ENCODE measurements at places on chromosomes 5 and 9.
A peak's percentile ranks its signal among the peaks of the same experiment; 100 is the strongest.

DNA sequence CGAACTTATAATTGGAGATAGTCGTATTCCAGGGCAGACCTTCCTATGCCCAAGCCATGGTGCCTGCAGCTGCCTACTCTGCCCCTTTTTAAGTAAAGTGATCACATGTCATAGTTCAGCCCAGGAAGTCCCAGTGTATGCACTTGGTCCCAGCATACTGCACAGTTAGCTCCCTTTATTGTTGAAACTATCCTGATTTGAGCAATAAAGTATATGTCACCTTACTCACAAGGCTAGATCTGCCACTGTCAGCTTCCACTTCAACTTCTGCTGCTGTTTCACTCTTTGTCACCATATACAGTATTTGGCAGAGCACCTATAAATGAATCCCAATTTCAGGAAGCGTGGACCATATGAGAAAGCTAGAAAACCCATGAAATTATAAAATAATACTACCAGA lies 103.8 kb upstream of the PTGER4 start:
- DNase-seq, result no peak

DNA sequence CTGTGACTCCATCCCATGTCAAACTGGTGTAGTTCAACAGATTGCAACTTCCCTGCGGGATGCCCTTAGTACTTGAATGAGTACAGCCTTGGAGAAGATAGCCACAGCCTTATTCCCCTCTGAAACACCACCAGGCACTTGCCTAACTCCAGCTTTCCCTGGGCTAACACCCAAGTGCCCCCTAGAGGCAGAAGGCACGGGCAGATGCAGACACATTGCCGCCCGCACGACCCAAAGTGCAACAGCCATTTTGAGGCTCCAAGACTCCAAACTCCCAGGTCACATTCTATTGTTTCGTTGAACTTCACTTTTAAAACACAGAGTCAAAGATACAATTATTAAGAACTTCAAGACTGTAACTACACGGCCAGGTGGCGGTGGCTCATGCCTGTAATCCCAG lies 163.6 kb upstream of the CDH6 start:
- no peak for DNase-seq

DNA sequence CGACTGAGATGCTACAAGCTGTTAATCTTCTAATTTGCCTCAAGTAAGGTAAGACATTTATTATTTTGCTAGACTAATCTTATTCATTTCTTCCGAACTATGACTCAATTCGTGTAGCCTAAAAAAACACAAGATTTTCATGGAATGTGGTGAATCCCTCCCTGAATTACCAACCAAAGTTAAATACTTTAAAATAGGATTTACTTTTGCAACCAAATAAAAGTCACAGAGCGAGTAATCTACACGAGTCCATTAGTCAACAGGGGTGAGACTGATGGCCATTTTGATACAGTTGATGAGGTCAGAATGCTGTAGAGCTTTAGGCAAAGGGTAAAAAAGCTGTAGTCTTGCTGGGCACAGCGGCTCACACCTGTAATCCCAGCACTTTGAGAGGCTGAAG lies 13.1 kb upstream of the BNC2 start:
- DNase-seq, result no peak

GRCh38 chr5:65577141-65577540 lies 14.0 kb downstream of the PPWD1 start:
- DNase-seq, result no peak

- no peak for DNase-seq
Measured at GRCh38 chr5:158755221-158755620, 344.5 kb downstream of the EBF1 start.

- no peak for DNase-seq
Measured at GRCh38 chr5:40623480-40624420, 56.0 kb upstream of the PTGER4 start.

GRCh38 chr5:133706506-133707430 lies 94.4 kb upstream of the FSTL4 start:
- no peak for DNase-seq

GRCh38 chr9:138038244-138038671 lies 160.7 kb downstream of the CACNA1B start:
- no peak for DNase-seq

DNA sequence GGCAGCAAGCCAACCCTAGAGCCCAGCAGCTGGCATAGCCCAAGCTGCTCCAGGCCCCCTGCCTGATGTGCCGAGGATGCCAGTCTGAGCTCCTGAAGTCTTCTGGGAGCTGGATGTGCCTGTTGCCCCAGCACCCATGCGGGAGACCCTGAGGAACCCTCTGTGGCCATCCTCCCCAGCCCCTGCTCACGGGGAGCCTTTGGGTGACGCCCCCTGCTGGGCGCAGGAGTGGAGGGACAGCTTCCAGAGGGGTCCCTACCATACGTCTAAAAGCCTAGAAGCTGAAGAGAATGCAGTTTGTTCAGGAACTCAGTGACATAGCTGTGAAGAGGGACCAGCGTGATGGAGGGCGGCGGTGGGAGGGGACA lies 33.1 kb upstream of the MVB12B start:
- no peak for DNase-seq

DNA sequence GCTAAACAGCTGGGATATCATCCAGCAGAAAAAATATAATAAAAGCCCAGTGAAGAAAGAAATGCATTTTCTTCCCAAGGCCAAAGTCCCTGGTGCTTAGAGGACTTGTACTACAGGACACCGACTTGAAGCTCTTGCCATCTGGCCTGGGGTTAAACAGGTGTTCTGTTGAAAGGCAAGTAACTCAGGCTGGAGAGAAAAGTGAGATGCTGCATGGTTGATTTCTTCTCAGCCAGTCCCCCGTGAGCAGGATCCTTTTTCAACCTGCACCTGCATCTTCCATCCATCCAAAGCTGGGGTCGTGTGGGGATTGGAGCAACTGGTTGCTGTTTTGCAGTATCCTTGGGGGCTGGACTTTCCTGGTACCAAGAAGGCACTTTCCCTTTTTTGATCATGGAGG lies 146.1 kb upstream of the RPS23 start:
- no peak for DNase-seq

GRCh38 chr9:93137362-93137761 lies 3.3 kb upstream of the NINJ1 start:
- DNase-seq, result no peak

DNA sequence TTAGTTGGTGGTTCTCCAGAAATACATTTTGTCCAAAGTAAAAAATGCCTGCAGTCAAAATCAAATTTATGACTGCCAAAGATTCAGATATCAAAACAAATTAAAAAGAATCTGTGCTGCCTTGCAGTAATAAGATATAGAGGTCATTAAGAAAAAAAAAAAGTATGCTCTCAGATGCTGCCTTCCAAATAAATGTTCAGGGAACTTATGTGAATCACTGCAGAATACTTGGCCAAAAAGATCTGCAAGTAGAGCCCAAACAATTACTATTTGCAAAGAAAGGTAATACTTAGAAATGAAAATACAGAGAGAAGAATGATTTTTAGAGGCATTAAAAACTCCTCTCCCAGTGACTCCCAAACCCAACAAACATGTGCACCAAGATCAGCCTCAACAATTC lies 52.4 kb downstream of the MRPS27 start:
- no peak for DNase-seq

DNA sequence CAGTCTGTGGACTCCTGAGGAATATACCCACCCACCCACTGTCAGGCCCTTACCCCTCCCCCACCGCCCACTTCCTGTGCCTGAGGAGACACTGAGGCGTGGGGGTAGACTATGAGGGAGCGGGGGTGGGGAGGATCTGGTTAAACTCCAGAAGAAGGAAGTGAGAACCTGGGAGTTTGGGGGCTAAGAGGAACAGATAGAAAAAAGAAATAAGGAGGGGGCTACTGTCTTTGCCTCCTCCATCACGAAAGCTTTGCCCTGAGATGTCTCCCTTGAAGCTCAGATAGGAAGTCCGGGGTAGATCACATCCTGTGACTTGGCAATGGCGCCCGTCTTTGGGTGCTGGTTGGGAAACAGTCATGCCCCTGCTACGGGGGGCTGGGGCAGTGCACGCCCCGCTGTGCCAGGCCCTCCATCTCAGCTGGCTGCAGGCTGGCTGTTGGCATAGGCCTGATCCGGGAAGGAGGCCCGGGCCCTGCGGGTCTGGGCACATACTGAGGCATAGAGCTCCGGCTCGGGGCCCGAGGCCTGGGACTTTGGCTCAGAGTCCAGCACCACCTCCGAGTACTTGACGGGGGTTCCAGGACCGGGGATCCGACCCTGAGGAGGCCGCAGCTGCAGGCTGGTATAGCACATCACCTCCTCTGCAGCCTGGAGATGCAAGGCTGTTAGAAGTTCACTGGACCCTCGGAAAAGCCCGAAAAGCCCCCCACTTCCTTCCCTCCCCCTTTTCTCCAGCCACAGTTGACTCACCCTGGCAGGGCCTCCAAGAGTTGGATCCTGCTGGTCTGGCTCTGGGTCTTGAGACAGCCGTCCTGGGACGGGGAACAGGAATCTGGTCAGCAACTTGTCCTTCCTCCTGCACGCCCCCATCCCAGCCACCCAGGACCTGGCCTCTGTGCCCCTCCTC lies 1.0 kb downstream of the SIT1 start:
- peak; percentile 47 for DNase-seq

DNA sequence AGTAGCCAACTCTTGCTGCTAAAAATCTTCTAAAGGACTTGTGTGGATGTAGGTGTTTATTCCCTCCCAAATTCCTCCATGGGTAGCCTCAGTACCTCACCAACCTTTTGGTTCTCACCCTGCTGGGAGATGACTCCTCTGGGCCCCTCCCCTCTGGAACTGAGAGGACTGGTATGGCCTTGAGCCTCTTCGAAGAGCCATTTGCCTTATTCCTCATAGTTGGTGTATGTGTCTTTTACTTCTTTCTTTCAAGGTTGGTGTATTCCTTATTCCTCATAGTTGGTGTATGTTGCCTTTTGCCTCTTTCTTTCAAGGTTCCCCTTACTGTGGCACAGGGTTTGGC lies 48.3 kb downstream of the GNAQ start:
- no peak for DNase-seq

DNA sequence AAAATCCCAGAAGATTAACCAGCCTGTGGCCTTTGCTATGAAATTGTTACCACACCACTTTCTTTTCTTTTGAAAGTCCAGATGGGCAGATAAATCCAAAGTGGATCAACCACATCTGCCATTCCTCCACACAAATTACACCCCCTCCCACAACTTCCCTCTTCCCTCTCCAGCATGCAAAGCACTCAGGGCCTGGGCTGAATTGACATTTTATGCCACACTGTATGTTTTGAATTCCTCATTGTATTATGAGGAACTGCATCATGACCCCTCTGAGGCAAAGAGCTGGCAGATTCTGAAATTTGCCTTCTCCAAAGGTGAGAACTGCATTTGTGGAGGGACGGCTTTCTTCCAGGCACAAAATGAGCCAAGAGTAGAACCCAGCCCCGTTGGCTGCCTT lies 589.2 kb upstream of the KLF4 start:
- DNase-seq, result no peak

GRCh38 chr5:78108564-78108963 lies 185.9 kb downstream of the AP3B1 start:
- no peak for DNase-seq

GRCh38 chr5:151126199-151126645 lies 31.4 kb downstream of the ANXA6 start:
- peak; percentile 87 for DNase-seq

DNA sequence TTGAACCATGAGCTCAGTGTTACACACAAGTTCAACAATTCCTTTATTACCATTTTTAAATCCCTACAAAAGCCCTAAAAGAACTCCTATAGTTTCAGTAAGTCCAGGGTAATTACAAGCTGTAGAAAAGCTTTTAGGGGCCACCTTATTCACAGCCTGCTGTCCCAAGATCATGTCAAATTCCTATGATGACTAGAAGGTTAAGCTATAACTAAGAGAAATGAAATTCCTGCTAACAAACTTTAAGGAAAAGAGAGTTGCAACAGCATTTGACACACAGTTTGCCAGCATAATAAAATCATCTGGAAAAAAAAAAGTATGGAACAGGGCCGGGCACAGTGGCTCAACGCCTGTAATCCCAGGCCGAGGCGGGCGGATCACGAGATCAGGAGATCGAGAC lies 31.5 kb downstream of the TMEM245 start:
- DNase-seq, result no peak

DNA sequence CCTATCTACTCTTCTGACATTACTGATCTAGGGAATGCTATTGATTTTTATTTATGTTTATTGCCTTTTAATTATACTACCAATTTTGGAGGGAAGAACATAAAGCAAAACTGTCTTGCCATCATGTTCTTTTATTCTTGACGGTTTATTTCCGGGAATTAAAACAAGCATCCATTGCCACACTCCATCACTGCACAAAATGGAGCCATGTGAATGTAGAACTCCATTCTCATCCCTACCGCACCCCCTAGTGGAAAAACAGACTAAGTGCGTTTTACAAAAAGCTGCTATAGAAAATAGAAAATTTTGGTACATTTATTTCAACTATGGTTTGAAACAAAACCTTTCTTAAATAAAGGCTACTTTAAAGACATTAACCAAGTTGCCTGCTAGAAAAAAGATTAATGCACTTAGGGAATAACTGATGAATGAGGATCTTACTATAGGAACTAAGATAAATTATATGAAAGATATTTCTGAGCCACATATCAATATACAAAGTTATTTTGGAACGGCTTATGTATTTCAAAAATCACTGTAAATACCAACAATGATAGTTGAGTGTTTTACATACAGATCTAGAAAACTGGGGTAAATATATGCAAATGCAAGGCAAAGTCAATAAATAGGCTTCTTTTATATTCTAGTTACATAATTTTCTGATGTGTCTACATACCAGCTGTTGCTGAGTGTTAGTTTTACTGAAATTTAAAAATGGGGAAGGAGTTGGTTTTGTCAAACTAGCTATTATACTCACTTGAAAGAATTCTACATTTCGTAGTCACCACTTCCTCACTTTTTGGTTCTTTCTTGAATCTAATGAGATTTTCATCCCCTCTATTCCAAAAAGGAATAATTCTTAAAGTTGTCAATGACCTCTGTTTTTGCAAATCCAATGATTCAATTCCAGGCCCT lies 26.5 kb downstream of the OXCT1 start:
- DNase-seq, result no peak

- no peak for DNase-seq
Measured at GRCh38 chr5:158877124-158877581, 222.6 kb downstream of the EBF1 start.

DNA sequence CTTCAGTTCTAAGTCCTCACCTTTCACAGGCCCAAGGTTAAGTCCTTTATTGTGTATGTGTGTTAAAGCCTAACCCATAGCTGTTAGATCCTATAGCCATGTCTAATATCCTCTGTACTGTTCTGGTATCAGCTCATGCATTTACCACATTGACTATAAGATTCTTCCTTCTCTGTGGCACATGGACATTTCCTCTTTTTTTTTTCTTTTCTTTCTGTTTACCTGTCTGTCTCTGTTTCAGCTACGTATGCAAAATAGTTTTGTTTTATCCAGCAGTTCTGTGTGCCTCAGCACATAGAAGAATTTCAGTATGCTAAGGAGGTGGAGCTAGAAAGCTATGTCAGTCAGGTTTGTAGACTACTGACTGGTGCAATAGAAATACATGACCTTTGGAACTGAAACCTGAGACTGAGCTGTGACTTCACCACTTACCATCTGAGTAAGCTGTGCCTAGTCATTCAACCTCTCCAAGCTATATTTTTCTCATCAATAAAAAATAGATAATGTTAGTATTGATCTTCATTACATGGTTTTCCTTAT lies 155.6 kb upstream of the VLDLR start:
- no peak for DNase-seq

GRCh38 chr5:155455791-155456514 lies 442.4 kb downstream of the KIF4B start:
- DNase-seq, result no peak
